ENCODE measurements at places on chromosomes 6 and 20. TPM values are rescaled to one million over a fixed set of nuclear protein-coding genes. Genes with fewer than 3 reads are reported as not detected.

DNA sequence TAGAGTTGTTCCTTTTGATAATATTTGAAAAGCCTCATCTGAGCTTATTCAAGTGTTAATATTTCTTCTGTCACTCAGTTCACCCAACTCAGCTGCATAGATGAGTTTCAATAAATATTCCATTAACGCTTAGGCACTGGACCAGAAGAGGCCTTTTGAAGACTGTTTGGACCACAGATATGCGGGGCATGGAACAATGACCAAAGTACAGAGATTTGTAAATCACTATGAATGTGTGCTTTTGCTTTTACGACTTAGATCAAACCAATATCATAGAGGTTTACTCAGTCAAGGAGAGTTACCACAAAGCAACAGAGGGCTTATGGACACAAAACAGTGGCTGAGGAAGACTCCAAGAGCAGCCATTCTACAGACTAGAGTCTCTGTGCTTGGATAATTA is 99.9 kb downstream of the RTN4IP1 start:
- peaks cover 16% of the 10 kb centered on the region for H3K4me1 ChIP-seq
- H3K27ac ChIP-seq = no peak overlapping the region
- no peak for DNase-seq
- H3K36me3 ChIP-seq = peaks cover 74% of the 10 kb centered on the region
- no peaks in the 10 kb centered on the region for H3K27me3 ChIP-seq
- H3K4me3 ChIP-seq = no peak overlapping the region

DNA sequence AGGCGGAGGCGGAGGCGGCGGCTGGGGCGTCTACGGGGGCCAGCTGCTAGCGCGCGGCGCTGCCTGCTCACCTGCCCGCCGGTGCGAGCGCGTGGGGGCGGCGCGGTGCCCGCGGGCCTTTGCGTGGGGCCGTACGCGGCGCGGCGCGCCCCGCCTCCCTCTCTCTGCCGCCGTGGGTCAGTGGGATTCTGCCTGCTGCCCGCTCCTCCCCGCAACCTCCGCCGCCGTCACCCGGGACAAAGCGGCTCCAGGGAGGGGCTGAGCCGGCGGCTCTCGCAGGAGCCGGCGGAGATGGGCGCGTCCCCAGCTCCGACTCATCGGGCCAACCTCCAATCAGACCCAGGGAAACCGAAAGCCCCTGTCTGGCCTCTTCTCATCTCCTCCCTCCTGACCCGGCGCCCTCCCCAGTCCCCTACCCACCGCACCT is at the start of gene RCAN2:
Gene RCAN2 (minus strand): TSS at position 249 of the 427 bp plus-strand sequence.
- H3K36me3 ChIP-seq = no peaks in the 10 kb centered on the region
- no peak within 1 kb of the TSS for H3K27ac ChIP-seq
- DNase-seq = peak; percentile 17
- H3K27me3 ChIP-seq = peaks cover 33% of the 10 kb centered on the region
- H3K4me1 ChIP-seq = peaks cover 12% of the 10 kb centered on the region

DNA sequence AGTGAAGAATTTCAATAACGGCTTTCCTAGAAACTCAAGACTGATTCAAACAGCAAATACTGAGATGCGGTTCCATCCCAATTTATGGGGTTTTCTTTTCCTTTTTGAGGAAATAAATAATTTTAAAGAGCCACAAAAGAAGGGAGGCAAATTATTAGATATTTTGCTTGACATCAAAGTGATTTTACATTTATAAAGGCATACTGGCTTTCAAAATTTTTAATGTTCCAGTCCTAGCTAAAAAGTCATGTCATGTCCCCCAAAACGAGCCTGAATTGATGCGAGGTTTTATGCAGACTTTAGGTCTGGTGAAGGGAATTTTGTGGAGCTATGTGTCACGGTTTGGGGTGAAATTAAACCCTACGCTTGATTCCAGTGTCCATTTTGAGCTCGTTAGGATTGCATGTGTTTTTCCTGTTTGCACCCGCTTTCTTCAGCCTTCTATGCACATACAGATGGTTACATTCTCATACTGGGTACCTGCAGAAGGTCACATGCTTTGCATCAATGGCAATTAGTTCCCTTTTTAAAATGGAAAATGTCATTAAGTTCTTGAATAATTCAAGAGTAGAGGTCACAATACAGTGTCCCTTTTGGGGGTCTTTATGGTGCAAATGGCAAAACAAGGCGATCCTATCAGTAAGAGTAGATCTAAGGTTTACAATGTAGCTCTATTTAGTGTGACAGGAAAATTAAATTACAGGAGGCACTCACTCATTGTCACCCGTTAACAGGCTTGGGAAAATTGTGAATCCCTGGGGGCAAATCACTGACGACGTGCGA is 17.3 kb downstream of the FOXA2 start:
- no peak overlapping the region for H3K27ac ChIP-seq
- H3K36me3 ChIP-seq = no peaks in the 10 kb centered on the region
- no peak for DNase-seq
- no peaks in the 10 kb centered on the region for H3K4me1 ChIP-seq
- H3K27me3 ChIP-seq = peaks cover 56% of the 10 kb centered on the region

- H3K4me3 ChIP-seq = no peak overlapping the region
- DNase-seq = no peak
- H3K27me3 ChIP-seq = no peaks in the 10 kb centered on the region
- no peaks in the 10 kb centered on the region for H3K4me1 ChIP-seq
Measured at GRCh38 chr6:40956936-40957335, 82.1 kb downstream of the UNC5CL start.

GRCh38 chr6:157469378-157469777 is 88.4 kb downstream of the ZDHHC14 start:
- no peak overlapping the region for H3K27ac ChIP-seq
- H3K4me3 ChIP-seq = no peak overlapping the region
- H3K27me3 ChIP-seq = no peaks in the 10 kb centered on the region
- DNase-seq = no peak
- H3K36me3 ChIP-seq = no peaks in the 10 kb centered on the region

DNA sequence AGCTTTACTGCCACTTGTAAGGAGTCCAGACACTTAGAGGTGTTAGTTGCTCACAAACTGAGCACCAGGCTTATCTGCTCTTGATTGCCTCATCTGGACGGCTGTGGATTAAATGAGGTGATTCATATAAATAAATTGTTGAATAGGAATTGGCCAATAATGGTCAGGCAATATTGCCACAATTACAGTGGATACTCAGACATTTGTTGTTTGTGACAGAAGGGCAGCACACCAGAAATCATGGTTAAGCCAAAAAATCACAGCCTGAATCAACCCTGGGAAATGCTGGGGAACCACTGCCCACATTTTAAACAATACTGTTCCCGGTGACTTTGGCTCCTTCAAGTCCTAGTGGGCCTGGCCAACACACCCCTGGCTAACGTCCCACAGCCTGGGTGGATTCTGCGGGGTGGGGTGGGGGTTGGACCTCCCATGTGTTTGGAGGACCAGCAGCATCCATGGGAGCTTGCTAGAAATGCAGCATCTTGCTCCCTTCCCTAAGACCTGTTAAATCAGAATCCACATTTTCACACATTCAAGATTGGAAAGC is 29.5 kb upstream of the SPDEF start:
- H3K4me3 ChIP-seq = no peak overlapping the region
- H3K36me3 ChIP-seq = peaks cover 42% of the 10 kb centered on the region
- H3K4me1 ChIP-seq = no peaks in the 10 kb centered on the region
- no peak overlapping the region for H3K27ac ChIP-seq

DNA sequence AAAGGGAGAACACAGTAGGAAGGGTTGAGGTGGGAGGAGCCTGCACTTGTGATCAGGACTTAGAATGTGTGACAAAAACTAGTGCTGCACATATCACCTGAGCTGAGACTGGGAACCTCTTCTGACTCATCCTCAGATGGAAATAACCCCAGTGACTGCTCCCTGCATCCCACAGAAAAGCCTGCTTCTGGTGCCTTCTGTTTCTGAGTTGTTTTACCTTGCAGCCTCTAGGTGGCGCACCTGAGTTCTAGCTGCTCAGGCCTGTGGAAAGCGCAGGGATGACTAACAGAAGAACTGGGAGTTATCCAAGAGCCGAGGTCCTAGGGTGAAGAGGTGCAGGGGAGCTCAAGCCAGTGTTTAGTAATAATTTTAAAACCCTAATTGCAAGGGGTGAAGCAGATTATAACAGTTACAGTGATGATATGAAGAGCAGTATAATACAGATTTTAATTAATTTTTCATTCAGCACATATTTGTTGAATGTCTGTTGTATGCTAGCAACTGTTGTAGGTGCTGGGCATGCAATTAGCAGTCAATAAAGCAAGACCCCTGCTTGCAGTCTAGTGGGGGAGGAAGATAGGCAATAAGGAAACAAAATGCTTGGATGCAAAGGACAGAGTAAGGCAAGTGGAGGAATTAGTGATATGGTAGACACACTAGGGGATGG is 302.5 kb downstream of the DHX35 start:
- H3K4me1 ChIP-seq = no peaks in the 10 kb centered on the region
- H3K27me3 ChIP-seq = no peaks in the 10 kb centered on the region
- DNase-seq = peak; percentile 3
- H3K27ac ChIP-seq = no peak overlapping the region
- H3K36me3 ChIP-seq = no peaks in the 10 kb centered on the region

DNA sequence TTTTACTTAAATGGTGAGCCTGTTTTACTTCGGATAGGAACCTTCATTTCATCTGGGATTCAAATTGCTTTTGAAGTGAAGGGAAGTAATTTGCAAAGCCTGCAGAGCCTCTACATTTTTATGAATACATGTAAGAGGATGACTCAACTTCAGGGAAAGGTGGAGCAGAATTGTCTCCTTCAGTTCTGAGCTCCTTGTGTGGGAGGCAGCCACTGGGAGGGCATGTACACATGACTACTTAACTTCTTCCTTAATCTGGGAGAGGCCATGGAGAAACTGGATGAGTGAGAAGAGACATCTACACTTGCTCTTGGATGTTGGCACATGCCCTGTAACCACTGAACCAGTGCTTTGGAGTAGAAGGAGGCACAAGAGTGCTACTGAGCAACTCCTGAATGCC is 145.1 kb upstream of the NRSN1 start:
- DNase-seq = no peak
- H3K27me3 ChIP-seq = no peaks in the 10 kb centered on the region
- no peaks in the 10 kb centered on the region for H3K4me1 ChIP-seq
- H3K4me3 ChIP-seq = no peak overlapping the region
- no peaks in the 10 kb centered on the region for H3K36me3 ChIP-seq
- no peak overlapping the region for H3K27ac ChIP-seq

- H3K36me3 ChIP-seq = peaks cover 4% of the 10 kb centered on the region
- no peaks in the 10 kb centered on the region for H3K27me3 ChIP-seq
- no peak for DNase-seq
- no peak overlapping the region for H3K4me3 ChIP-seq
- peak overlapping the region; percentile 24 for H3K27ac ChIP-seq
Measured at GRCh38 chr6:42428326-42429041, 23.2 kb downstream of the TRERF1 start.

DNA sequence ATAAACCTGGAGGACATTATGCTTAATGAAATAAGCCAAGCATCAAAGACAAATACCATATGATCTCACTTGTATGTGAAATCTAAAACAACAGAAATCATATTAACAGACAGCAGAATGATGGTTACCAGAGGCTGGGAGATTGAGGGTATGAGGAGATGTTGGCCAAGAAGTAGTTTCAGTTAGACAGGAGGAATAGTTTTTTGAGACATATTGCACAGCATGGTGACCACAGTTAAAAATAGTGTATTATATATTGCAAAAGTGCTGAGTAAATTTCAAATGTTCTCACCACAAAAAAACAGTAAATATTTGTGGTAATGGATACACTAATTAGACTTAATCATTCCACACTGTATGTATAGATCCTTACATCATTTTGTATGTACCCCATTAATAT is 1.8 kb downstream of the GABRR1 start:
- no peaks in the 10 kb centered on the region for H3K36me3 ChIP-seq
- DNase-seq = no peak
- H3K4me3 ChIP-seq = no peak overlapping the region
- no peak overlapping the region for H3K27ac ChIP-seq
- H3K4me1 ChIP-seq = no peaks in the 10 kb centered on the region

DNA sequence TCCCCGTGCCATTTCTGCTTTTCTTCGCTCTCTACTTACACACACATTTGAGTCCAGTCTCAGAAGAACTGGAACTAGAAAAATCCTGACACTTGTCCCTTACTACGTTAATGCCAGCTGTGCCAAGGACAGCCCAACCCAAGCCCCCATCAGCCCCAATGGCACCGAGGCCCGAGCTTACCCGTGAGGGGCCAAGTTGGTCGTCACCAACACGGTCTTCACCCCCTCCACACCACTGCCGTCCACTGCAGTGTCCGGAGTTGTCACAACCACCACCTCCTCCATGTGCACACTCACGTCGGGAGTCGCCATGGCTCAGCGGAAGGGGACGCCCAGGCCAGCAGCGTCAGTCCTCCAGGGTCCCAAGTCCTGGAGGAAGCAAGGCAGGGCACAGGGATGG is 7.8 kb downstream of the GMEB2 start:
- H3K36me3 ChIP-seq = peaks cover 48% of the 10 kb centered on the region
- H3K4me1 ChIP-seq = peaks cover 10% of the 10 kb centered on the region
- H3K27ac ChIP-seq = no peak overlapping the region

- H3K27ac ChIP-seq = peak overlapping the region; percentile 37
- H3K36me3 ChIP-seq = no peaks in the 10 kb centered on the region
- DNase-seq = peak; percentile 36
- H3K4me1 ChIP-seq = peaks cover 19% of the 10 kb centered on the region
- no peaks in the 10 kb centered on the region for H3K27me3 ChIP-seq
- peak overlapping the region; percentile 6 for H3K4me3 ChIP-seq
Measured at GRCh38 chr6:108798670-108799353, 49.4 kb upstream of the ARMC2 start.

DNA sequence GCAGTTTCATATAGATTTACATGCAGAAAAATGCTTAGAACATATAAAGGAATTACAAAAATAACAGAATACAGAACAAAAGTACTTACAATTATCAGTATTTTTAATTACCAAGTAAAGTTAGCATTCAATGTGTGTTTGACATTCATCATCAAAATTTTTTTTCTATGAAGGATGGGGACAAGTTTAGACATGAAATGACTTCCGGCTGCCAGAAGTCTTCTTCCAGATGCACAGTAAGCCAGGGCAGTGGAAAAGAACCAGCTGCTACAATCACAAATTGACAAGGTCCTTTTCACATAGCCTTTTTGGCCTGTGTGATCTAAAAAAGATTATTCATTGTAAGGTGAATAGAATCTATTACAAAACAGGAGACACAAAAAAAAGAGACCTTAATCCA is 73.8 kb downstream of the HUS1B start:
- no peaks in the 10 kb centered on the region for H3K27me3 ChIP-seq
- peaks cover 9% of the 10 kb centered on the region for H3K36me3 ChIP-seq
- H3K27ac ChIP-seq = no peak overlapping the region
- DNase-seq = no peak
- H3K4me3 ChIP-seq = no peak overlapping the region
- H3K4me1 ChIP-seq = peaks cover 3% of the 10 kb centered on the region

GRCh38 chr6:15948930-15949900 is 179.7 kb upstream of the MYLIP start:
- H3K36me3 ChIP-seq = no peaks in the 10 kb centered on the region
- no peak overlapping the region for H3K27ac ChIP-seq
- DNase-seq = no peak
- no peak overlapping the region for H3K4me3 ChIP-seq

The TBX18 gene
- not detected for total RNA-seq

The ACTL10 gene
- 0.28 TPM for total RNA-seq

The ACAT2 gene
- 25.8 TPM for total RNA-seq

The NKAIN2 gene
- not detected for total RNA-seq

The TMEM200A gene
- 0.30 TPM for total RNA-seq

The PRR18 gene
- not detected for total RNA-seq

Data from CD4-positive, alpha-beta T cell (primary cell).